ENCODE measurements at places on chromosomes 11 and 22.

- DNase-seq: no peak
These were observed 8.7 kb upstream of the ABTB2 start for GRCh38 chr11:34366522-34366921.

DNA sequence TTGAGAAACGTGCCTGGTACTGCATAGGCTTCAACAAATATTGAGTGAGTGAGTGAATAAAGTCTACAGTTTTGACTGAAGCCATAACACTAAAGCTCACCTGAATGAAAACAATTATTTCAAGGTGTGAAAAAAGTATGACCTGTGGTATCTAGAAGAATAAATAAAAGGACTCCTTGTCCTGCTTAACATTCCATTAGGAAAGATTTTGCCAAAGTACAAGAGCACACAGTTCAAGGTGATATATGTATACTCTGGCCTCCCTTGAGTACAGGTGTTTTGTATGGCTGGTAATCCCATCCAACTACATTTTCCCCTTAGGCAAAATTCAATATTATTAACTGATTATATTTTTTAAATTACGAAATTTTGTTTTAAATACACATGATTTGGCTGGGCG is 1.8 kb upstream of the CREBZF start:
- DNase-seq: no peak

DNA sequence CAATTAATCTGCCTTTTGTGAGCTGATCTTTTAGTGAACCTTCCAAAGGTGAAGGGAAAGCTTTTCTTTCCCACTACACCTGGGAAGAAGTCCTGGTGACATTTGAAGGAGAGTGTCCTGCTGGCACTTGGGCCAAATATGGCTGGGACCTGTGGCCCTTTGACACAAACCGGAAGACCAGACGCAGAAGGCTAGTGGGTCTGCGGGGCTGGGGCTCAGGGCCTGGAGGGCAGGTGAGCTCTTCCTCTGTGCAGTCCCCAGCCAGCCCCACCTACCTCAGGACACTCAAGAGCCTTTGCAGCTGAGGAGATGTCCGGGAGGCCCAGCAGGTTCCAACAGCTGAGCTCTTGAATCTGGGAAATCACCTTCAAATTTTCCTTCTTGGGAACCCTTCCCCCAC is 138.0 kb upstream of the THY1 start:
- no peak for DNase-seq

DNA sequence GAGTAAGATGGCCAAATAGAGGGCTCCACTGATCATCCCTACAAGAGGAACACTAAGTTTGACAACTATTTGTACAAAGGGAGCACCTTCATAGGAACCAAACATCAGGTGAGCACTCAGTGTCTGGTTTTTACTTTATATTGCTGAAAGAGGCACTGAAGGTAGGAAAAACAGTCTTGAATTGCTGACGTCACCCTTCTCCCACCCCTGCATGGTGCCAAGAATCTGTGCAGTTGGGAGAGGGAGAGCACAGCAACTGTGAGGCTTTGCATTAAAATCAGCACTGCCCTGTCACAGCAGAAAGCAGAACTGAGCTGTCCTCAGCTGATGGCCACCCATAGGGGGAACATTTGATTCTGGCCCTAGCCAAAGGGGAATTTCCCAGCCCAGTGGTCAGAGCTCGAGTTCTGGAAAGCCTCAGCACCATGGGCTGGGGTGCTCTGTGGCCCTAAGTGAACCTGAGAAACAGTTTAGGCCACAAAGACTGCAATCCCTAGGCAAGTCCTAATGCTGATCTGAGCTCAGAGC is 37.9 kb downstream of the PIWIL3 start:
- DNase-seq: no peak

DNA sequence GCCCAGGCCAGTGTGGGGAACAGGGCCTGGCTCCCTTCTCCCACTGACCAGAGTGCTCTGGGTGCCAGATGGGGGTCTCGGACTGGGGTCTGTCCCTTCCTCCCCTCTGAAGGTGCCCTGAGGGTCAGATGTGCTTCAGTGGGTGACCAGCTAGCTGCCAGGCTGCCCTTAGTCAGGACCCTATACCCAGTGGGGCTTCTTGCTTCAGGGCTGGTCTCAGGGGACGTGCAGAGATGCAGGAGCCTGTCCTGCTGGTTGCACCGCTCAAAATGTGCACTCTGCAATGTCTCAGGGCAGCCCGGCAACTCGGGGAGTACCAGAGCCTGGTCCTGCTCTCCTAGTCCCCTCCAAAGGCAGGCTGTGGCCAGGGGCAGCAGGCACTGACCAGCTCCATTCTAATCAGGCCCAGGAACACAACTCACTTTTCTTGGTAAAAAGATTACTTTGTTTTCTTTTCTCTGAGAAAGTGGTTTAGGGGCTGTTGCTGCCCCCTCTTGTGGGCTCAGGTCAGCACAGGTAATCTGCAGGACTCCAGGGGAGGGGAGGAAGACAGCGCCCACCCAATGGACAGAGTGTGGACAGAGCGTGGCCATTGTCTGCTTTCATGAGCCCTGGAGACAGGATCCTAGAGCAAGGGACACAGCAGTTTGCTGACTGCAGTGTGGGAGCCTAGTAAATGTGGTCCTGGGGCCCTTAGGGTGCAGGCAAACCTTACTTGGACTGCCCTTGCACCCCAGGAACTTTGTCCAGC is 80.9 kb downstream of the MED15 start:
- no peak for DNase-seq

- no peak for DNase-seq
These were observed 42.7 kb downstream of the RTL6 start for GRCh38 chr22:44455151-44455962.

DNA sequence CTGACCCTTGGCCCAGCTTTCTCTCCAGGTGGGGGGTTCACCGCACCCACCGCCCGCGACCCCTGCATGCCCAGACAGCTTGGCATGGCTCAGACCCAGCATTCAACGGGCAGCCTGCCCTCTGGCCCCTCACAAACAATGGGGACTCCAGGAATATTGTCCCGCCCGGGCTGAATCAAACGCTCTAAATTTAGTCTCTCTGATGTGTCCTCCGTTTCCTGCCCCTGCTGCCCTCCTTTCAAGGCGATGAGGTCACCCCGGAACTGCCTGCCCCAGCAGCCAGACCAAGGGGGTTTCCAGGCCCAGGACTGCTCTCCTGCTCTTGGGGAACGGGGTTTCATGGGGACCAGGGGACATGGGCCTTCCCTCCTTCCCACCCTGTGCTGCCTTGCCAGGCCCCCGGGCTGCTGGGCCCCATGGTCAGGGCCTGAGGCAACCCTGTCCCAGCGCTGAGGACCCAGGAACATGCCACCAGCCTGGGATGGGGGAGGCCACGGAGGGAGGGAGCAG is 10.1 kb upstream of the PDGFB start:
- no peak for DNase-seq
